Globus pallidus (tissue), 1 donor: ENCODE measurements at places on chromosomes 7 and 10.

DNA sequence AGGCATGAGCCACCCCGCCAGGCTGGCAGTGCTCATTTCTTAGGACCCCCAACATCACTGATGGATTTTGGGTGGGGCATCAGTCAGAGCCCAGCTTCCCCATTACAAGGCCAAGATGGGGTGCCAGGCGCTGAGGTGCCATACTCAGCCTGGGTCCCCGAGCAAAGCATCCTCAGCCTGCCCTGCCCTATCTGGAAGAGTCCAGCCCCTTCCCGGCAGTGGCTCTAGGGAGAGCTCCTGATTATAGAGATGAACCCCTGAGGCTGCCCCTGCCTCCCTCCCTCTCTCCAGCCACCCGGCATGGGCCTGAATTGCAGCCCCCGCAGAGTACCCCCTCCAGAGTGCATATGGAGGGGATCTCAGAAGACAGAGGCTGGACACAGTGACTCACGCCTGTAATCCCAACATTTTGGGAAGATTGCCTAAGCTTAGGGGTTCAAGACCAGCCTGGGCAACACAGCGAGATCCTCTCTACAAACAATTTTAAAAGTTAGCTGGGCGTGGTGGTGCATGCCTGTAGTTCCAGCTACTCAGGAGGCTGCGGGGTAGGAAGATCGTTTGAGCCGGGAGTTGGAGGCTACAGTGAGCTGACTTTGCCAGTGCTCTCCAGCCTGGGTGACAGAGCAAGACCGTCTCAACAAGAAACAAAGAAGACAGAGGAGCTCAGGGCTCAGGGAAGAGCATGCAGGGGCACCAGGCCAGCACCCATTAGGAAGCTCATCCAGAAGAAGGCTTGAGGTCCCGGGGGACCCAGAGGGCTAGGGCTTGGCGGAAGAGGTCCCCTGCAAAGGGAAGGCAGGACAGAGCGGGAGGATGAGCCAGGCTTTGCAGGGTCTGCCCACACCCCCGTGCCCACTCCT lies 13.3 kb downstream of the LAT2 start:
- DNase-seq = no peak

DNA sequence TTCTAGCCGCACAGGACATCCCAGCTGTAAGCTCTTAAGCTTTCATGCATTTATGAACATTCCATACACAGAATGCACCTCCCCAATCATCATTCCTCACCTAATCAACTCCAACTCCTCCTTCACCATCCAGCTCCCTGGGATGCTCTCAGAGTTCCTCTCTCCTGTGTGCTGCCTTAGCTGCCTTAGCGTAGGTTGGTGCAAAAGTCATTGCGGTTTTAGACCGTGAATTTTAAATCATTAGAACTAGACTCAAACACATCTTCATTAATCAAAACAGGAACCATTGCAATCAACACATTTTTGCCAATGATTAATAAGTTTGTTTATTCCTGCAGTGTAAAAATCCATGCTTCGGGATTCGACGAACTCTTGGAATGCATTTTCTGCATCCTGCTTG lies 159.9 kb upstream of the CDCA7L start:
- DNase-seq = no peak

DNA sequence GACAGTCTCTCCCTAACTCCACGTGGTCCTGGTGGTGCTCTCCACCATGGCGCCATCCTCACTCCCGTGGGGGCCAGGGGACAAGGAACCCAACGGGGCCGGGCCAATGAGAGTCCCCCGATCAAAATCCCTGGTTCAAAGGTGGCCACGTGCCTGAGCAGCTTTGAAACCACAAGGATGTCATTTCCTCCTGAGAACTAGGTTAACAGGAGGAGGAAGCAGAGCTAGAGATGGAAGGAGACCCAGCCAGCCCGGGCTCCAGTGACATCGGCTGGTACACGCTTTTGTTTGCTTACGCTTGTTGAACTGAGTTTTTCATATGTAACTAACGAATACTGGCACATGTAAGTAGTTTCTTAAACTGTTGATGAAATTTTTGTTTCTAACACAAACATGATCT lies 61.7 kb downstream of the PRPF18 start:
- DNase-seq = no peak

DNA sequence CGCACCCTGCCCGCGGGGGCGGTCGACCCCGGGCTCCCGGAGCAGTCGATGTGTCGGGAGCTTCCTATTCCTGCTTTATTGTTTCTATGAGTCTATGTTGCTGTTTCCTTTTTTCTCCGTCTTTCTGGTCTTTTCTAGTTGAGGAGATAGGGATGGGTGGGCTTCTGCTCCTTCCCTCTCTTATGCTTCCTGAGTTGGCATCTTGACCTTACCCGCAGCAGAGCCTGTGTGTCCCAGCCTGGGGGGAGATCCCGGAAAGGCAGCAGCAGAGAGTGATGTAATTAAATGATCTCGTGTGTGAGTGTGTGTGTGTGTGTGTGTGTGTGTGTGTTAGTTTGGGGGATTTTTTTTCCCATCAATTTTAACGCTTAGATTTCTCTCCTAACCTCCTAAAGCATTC lies 486 bp upstream of the SORCS1 start:
- DNase-seq = no peak

GRCh38 chr10:18260310-18260922 lies 120.2 kb downstream of the CACNB2 start:
- DNase-seq = no peak

DNA sequence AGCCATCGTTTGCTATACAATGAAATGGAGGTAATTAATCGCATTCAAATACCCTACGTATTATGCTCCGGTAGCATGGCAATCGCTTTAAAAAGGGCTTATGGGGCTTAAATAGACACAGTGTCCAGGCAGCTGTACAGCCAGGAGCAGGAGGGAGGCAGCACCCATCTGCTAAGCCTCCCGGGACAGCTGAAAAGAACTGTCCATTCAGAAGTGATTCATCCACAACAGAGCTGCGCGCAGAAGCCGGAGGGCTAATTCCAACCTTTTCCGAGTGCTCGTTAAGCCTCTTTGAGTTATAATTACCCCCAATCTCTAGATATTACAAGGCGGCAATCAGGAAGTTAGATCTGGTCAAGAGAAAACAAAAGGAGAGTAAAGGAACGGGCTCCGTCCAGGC lies 58.3 kb downstream of the DPYSL4 start:
- peak; percentile 37 for DNase-seq

- no peak for DNase-seq
Measured at GRCh38 chr7:19405541-19405940, 260.3 kb upstream of the FERD3L start.

DNA sequence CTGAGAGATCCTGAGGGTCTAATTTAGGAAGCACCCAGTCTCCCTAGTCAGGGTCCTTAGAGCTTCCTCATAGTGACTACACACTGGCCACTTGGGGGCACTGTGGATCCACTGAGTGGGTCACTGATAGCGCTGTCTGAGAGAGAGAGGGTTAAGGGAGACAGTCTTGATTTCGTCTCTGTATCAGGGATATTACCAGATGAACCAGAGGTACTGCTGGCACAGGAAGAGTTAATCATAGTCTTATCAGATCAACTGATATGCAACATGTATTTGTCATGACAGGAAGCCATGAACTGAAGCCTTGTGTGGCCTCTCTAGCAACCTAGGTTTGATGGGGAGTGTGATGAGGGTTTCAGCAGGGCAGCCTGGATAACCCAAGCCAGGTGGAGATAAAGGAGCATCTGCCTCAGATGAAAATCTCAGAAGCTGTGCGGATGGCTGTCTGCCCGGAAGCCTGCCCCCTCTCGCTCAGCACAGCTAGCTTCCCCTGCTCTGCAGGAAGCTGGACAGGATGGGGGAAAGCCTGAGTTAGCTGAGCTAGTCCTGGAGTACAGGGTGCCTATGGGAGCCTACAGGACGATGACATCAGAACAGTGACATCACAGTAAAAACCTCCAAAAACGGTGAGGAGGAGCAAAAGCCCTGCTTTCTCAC lies 214.0 kb upstream of the PRSS1 start:
- no peak for DNase-seq

GRCh38 chr10:60224066-60224705 lies 165.5 kb downstream of the ANK3 start:
- DNase-seq = no peak

DNA sequence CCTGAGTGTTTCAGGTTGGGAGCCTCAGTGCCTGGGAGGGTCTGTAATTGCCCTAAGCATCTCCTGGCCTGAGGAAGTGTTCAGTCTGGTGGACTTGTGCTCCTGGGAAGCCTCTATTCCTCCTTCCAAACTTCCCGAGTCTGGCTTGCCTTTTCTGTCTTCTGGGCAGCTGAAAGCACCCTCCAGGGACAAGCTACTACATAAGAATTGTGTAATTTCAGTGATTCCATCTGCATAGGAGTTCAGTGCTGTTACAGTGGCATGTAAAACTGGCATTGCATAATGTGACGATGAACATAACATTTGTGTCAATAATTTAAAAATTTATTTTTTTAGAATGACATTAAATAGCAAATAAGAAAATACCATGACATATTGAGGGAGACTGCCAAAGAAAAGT lies 109.3 kb downstream of the AOAH start:
- no peak for DNase-seq

DNA sequence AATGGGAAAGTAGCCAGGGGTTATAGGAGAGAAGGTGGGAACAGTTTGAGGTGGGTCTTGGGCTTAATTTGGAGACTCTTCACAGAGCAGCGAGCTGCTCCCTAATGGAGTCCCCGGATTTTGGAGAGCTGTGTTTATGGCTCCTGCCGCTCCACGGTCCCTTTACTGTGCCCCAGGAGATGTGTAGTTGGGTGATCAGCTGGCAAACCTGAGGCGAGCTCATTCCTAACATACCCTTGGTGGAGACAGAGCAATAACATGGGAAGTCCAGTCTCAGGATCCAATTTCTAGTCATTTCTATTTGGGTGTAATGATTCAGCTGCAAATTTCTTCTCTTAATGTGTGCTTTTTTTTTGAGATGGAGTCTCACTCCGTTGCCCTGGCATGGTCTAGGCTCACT lies 1.5 kb downstream of the GARIN1A start:
- no peak for DNase-seq

DNA sequence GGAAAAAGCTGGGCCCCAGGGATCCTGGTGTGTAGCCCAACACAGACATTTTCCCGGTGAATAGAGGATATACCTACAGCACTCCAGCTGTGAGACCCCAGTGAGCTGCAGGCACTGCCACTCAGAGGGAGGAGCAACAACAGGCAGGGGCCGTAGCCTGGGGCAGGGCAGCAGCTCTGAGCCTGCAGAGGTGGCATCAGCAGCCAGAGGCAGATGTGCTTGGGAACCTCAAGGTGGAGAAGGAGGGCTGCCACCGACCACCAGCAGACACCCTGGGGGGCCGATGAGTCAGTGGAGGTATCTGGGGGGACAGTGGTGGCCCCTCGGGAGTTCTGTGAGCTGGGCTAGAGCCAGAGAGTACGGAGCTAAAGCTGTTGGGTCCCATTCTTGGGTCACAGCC lies 110.2 kb upstream of the GDF10 start:
- DNase-seq = no peak

DNA sequence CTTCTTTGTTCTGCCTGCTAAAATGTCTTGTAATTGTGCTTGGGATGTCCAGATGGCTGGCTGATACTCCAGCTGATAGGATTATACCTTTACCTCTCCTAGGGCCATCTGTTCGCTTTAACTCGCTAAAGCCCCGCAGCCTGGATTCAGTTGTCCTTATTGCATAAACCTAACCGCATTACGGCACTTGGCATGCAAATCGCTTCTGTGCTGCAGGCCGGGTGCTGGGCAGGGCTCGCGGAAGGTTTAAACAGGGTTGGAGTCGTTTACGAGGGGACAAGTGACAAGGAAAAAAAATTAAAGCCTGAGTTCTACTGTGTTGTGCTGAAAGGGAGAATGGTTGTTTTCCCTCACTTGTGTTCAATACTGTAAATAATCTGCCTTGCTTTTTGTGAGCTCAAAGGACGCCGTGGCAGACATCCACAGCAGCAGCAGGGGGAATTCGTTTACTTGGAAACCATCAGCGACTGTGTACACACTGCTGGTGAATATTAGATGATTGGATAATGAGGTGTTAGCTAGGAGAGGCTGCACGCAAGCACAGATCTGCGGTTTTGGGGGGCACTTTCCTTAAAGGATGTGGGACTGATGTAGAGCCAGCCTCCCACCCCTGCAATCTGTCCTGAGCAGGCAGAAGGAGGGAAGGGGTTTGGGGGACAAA lies 93.0 kb downstream of the EBF3 start:
- DNase-seq = no peak

DNA sequence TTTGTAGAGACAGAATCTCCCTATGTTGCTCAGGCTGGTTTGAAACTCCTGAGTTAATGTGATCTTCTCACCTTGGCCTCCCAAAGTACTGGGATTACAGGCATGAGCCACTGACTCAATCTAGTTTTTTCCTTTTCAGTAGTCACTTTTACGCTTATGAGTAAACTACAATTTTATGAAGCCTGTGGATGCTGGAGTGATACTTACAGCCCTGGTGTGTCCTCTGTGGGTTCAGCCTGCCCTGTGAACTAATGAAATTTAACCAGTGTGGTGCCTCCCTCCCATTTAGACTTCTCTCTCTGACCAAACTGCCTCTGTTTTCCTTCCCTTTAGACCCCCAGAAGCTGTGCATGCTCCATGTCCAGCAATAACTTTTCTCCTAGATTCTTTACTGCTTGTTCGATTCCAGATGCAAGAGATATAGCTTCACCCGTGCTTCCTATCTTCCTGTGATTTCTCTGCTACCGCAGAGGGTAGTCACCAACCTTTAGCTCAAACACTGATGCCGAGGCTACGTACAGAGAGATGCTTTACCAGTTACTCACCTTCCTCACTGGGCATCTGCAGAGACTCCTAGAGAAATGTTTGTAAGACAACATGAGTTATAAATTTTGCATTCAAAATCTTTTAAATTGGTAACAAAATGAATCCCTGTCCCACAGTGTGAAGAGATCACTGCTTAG lies 90.8 kb downstream of the KIAA1217 start:
- no peak for DNase-seq

- no peak for DNase-seq
Measured at GRCh38 chr7:68424658-68425297, 1173.5 kb upstream of the AUTS2 start.

DNA sequence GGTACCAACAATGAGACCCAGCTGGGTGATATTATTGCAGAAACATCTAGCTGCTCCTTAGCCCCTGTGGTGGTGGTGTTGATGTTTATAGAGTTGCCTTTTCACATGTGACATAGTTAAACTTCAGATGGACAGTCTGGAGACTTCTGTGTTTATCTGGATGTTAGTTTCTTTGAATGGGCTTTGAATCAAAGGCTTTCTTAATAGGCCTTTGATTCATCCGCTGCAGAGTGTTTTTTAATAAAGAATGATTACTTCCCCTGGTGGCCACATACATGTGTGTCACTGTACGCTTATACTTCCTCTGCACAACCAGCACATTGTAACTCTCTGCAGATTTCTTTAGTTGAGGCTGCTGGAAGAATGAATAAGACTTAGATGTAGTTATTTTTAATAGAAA lies 221.0 kb downstream of the DYNC1I1 start:
- DNase-seq = peak; percentile 7

GRCh38 chr10:43249151-43249961 lies 17.5 kb downstream of the RASGEF1A start:
- no peak for DNase-seq
